ENCODE measurements at places on chromosomes 2 and 18.

DNA sequence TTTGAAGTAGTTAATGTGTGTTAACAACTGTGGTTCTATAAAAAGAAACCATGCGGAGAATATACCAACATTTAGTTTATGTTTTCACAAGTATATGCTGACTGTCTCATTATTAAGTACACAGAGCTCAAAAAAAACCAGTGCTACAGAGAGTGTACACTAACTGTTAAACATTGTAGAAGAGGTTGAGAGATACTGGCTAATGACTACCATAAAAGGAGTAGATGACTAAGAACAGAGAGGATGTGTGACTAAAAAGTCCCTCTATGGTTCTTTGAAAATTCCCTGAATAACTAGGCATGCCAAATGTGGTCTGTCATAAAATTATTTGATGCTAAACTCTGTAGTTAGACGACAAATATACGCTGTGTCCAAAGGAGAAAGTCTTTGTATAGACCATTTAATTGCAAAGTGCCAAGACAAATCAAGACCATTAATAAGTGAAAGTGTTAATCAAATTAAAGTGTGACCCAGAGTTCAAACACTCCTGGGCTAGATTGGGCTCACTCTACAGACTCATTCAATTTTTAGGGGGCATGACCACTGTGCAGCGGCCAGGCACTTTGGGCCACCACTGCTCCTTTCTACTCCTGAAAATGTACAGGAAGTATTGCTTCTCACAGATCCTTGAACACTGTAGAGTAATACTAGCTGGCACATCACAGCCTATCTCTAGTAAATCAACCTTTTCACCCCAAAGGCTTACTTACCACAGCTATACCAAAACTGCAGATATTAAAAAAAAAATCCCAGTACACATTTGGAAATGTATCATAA lies 45.1 kb upstream of the SERTAD2 start:
- peak; percentile 17 for DNase-seq

DNA sequence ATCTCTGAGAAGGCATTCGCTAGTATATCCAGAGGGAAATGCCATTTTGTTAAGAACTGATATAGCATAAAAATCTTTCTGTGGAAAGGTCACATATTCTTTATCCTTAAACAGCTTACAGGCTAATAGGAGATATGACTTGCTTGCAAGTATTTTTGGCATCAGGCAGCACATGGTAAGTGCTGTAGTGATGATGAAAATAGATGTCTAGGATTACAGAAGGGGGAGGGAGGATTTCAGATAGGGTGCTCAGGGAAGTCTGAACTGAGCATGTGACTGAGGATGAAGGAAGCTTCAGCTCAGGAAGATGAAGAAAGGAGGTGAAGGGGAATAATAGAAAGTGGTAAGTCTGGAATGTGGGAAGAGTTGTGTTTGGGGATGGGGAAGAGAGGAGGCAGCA lies 158.5 kb upstream of the NOSTRIN start:
- DNase-seq: no peak

GRCh38 chr2:27494284-27494943 lies 586 bp downstream of the FNDC4 start:
- no peak for DNase-seq

DNA sequence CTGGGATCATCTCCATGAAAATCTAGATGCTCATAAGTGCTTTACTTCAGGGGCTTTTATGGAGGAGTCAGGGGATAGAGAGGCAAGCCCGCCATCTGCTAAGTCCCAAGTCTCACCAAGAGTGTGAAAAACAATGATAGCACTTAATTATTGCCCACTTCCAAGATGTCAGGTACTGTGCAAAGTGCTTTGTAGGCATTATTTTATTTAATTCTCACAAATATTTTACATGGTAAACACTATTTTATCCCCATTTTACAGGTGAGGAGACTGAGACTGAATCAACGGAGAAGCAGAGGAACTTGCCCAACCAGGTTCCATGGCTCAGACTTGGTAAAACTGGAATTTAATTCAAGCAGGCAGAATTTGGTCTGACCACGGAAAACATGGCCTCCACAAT lies 147.5 kb downstream of the ACKR3 start:
- DNase-seq: no peak

DNA sequence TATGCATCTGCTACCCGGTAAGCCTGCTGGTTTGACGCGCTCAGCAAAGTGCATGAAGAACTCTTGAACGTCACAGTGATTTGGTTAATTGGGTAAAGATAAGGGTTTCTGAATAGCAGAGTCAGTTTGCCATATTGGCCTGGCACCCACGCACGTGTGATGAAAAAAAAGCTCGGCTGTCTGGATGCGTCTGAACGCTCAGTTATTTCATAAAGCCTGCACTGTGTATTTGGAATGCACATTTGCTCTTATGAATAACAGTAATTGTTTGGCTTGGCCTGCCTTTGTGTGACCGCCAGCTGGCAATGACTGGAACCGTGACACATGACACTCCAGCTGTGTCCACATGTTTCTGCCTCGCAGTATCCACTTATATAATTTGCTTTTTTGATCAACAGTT lies 129.2 kb upstream of the MEIS1 start:
- DNase-seq: no peak

DNA sequence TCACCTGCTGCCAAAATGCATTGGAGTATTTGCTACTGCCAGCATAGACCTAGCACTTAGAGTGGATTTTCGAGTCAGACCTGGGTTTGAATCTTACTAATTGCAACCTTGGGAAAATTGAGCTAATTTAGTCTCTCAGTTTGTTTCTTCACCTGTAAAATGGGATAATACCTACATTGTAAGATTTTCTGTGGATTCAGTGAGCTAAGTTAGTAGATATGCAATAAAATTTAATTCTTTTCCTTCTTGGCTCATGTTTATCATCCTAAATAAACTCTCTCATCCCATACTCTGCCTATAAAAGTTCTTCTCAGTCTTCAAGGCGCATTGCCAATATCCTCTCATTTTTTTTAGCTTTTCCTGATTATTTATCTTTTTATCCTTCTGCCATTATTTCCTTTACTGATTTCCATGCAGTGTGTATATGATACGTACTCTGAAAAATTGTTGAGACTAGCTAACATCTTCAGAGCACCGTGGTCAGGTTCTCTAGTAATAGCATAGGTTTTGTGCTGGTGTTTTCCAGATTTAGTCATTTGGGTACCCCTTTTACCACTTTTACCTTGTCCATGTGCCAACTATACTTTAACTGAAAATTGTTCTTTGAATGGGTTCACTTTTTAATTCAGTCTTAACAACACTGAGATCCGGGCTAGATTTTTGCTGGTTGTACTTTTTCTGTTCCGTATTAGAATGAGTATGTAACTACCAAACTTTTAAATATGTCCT lies 7.3 kb downstream of the CEP192 start:
- no peak for DNase-seq

DNA sequence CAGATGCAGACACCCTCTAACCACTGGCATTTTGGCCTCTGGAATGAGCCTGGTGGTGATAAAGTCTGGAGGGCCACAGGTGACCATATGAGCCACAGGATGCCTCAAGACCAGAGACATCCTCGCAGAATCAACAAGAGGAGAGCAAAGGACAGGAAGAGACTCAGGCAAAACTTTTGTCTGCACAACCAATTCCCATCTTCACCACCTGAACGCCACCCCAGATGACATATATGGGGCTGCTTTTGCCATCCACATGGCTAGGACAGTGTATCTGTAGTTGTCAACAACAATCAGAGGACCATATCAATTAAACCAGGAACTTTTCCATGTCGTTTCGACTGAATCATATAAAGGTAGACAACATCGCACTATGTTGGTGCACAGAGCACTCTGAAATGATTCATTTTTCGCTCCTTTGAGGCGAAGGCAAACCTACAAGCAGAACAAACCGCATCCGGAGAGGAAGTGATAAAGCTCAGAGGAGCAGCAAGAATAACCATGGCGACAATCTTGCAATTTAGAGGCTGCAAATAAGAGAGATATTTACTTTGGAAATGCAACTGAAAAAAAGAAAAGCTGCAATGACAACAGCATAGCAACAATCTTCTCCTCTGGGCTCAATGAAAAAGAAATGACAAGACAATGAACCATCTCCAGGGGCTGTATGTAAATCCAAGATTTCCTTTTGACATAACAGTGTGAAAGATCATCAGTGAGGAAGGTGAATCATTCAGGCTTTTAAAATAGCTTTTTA lies 204.5 kb downstream of the ARL4C start:
- peak; percentile 72 for DNase-seq

GRCh38 chr18:51400721-51401120 lies 203.2 kb upstream of the MEX3C start:
- no peak for DNase-seq
